ENCODE measurements at places on chromosomes 7 and 10. TPM values are rescaled to one million over a fixed set of nuclear protein-coding genes. Genes with fewer than 3 reads are reported as not detected.

Gene UCMA
- total RNA-seq = not detected

Gene LRRD1
- not detected for total RNA-seq

Gene TMEM229A
- not detected for total RNA-seq

Gene CYP2C9
- not detected for total RNA-seq

Gene GDF2
- total RNA-seq = not detected

- H3K27me3 ChIP-seq = no peaks in the 10 kb centered on the region
- DNase-seq = no peak
- H3K4me1 ChIP-seq = peaks cover 5% of the 10 kb centered on the region
- H3K4me3 ChIP-seq = no peak overlapping the region
Measured at GRCh38 chr10:73217628-73218027, 29.4 kb downstream of the DNAJC9 start.

DNA sequence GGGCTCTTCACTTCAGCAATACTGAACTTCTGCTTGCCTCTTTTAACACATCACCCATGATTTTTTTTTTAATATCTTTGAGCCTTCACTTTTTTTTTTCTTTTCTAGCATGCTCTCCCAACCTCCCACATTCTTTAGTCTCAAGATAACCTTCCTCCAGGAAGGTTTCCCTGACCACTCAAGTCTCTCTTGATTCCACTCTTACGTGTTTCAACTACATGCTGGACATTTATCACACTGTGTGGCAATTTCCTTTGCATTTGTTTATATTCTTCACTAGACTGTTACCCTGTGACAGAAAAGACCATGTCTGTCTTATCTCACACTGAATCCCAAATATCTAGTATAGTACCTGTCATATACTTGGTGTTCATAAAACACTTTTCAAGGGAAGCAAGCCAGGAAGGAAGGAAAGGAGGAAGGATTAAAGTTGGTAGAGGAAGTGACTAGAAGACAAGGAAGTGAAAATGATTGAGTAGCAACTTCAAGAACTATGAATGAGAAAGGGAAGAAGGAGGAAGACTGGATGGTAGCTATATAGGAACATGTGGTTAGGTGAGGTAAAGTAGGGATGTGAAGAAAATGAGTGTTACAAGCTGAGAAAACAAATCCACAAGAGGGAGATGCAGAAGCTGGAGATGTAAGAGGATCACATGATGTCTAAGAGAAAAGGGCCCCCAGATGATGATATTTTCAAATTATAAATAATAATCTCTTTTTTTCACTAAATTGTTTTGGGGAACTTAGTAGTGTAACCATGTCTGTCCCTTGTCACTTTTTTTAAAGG, 40.4 kb downstream of the IFIT5 start:
- no peak overlapping the region for H3K4me3 ChIP-seq
- H3K4me1 ChIP-seq = no peaks in the 10 kb centered on the region
- H3K27ac ChIP-seq = no peak overlapping the region
- no peaks in the 10 kb centered on the region for H3K36me3 ChIP-seq
- peaks cover 16% of the 10 kb centered on the region for H3K27me3 ChIP-seq
- no peak for DNase-seq

DNA sequence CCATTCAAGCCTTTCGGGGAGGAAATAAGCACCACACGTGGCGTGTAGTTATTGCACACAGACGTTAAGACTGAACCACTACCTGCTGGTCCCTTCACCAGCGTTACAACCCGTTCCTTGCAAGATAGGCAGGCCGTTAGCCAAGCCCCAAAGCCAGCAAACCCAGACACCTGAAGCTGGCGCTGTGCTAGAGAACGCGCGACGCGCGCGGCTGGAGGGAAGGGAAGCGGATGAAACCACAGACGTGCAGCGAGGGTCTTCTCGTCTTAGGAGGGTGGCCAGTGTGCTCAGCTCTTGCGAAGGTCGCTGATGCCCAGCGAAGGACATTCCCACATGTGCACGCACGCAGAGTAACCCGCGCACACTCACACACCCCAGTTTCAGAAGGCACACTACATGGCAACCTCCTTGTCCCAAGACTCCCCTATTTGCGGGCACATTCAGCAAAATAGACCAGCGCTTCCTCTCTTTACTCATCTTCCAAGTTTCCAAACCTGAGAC, 980 bp downstream of the TMEM26 start:
- H3K27ac ChIP-seq = no peak overlapping the region
- no peaks in the 10 kb centered on the region for H3K4me1 ChIP-seq
- DNase-seq = no peak
- H3K36me3 ChIP-seq = no peaks in the 10 kb centered on the region

GRCh38 chr10:60974463-60975149, 30.6 kb upstream of the RHOBTB1 start:
- no peak for DNase-seq
- H3K36me3 ChIP-seq = no peaks in the 10 kb centered on the region
- peaks cover 4% of the 10 kb centered on the region for H3K27me3 ChIP-seq
- no peak overlapping the region for H3K27ac ChIP-seq

DNA sequence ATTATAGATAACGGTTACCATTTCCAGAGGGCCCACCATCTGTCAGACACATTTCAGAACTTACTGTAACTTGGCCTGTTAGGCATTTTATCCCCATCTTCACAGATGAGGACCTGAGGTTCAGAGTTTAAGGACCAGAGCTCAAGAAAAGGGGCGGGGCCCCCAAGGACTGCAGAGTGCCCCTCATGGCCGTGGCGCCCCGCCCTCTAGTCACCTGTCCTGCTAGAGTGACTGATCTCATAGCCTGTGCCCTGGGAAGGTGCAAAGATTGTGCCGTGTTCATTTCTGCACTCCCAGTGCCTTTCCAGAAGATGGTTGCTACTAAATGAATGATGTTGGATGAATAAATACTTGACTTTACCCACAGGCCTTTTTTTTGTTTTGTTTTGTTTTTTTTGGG, 107.0 kb downstream of the XRCC2 start:
- no peaks in the 10 kb centered on the region for H3K36me3 ChIP-seq
- no peak overlapping the region for H3K27ac ChIP-seq
- no peak overlapping the region for H3K4me3 ChIP-seq
- DNase-seq = no peak

GRCh38 chr7:1562116-1562515, 6.1 kb upstream of the TMEM184A start:
- H3K4me3 ChIP-seq = no peak overlapping the region
- H3K27me3 ChIP-seq = no peaks in the 10 kb centered on the region
- H3K4me1 ChIP-seq = no peaks in the 10 kb centered on the region
- peaks cover 4% of the 10 kb centered on the region for H3K36me3 ChIP-seq

DNA sequence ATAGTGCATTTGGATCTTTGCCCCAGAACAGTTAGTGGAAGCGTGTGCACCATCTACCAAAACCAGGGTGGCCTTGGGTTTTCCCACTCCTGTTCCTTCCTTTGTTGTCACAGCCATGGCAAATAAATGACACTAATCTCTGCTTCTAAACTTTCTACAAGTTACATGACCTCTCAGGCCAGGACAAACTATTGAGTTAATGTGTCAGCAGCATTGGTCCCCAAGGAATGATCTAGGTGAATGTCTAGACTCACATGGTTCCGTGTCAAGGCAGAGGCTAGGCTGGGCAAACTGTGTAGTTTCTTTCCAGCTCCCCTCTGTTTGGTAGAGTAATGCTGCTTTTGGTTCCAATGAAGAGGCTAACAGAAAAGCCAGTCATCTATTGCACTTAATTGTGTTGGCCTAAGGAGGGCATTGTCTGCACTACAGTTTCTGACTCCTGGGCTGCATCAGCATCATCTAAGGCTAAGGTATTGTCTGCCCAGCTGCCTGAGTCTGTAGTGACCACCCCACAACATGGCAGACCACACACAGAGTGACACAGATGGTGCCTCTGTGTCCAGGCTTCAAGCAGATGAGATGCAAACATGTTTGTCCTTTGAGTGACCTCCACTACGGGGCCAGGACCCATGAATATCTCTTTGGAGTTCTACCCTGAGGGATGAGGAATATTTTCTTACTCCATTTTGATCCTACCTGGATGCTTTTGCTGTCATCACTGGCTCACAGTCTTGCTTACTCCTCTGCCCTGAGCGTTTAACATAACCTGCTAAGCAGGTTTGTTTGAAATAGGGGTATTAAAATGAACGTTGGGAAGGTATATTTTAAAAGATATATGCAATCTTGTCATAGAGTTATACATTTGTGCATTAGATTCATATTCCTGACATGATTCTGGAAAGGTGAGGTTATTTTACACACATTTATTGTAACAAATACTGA, 1.7 kb downstream of the CYP3A4 start:
- H3K27ac ChIP-seq = no peak overlapping the region
- no peaks in the 10 kb centered on the region for H3K36me3 ChIP-seq
- H3K27me3 ChIP-seq = peaks cover 4% of the 10 kb centered on the region
- no peak for DNase-seq
- H3K4me1 ChIP-seq = peaks cover 7% of the 10 kb centered on the region

- H3K4me3 ChIP-seq = no peak overlapping the region
- peak overlapping the region; percentile 53 for H3K27ac ChIP-seq
- peaks cover 46% of the 10 kb centered on the region for H3K4me1 ChIP-seq
- no peaks in the 10 kb centered on the region for H3K27me3 ChIP-seq
Measured at GRCh38 chr7:129041142-129042085, 13.5 kb downstream of the TNPO3 start.

DNA sequence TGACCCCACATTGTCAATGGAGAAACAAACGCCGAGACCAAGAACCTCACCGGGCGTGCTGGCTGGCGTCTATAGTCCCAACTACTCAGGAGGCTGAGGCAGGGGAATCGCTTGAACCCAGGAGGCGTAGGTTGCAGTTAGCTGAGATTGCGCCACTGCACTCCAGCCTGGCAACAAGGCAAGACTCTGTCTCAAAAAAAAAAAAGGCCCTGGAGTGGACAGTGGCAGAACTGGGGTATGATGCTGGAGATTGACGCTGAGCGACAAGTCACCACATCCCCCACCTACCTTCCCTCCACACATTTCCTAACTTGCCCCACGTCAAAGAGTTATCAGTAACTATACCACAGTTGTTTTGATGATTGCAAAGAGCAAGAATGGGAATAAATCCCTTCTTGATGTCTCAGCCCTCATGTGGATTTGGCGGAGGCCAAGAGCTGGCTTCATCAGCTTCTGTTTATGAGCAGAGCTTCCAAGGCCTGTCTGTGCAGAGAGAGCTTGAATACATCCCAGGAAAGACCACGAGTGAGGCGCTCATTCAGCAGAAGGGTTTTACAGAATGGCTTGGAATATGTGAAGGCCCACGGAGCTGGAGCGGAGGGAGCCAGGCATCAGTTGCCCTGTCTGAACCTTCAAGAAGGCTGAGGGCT, 28.0 kb upstream of the TNS3 start:
- no peaks in the 10 kb centered on the region for H3K4me1 ChIP-seq
- H3K27ac ChIP-seq = no peak overlapping the region
- H3K36me3 ChIP-seq = no peaks in the 10 kb centered on the region
- no peaks in the 10 kb centered on the region for H3K27me3 ChIP-seq
- no peak overlapping the region for H3K4me3 ChIP-seq
- no peak for DNase-seq

DNA sequence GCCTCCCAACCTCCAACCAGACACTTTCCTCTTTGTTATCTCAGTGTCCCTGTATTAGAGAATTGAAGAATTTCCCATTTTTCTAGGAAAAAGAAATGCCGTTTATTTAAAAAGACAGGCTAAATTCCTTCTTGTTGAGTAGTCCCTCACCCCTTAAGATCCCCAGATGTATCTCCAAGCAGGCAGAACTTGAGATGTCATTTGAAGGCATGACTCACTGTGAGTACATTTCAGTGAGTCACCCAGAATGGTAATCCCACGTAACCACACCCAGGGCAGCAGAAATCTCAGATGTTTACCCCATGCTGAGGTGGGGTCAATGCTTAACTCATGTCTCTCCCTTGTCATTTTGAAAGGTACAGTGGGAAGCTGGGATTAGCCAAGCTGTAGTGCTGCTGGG, 4.4 kb downstream of the ZNF655 start:
- H3K27me3 ChIP-seq = no peaks in the 10 kb centered on the region
- peak overlapping the region; percentile 32 for H3K27ac ChIP-seq
- no peak for DNase-seq
- peak overlapping the region; percentile 63 for H3K4me3 ChIP-seq
- peaks cover 48% of the 10 kb centered on the region for H3K36me3 ChIP-seq

GRCh38 chr7:136278057-136278456, 300.9 kb upstream of the MTPN start:
- H3K27ac ChIP-seq = no peak overlapping the region
- no peak overlapping the region for H3K4me3 ChIP-seq
- no peaks in the 10 kb centered on the region for H3K27me3 ChIP-seq
- H3K4me1 ChIP-seq = no peaks in the 10 kb centered on the region
- H3K36me3 ChIP-seq = no peaks in the 10 kb centered on the region

DNA sequence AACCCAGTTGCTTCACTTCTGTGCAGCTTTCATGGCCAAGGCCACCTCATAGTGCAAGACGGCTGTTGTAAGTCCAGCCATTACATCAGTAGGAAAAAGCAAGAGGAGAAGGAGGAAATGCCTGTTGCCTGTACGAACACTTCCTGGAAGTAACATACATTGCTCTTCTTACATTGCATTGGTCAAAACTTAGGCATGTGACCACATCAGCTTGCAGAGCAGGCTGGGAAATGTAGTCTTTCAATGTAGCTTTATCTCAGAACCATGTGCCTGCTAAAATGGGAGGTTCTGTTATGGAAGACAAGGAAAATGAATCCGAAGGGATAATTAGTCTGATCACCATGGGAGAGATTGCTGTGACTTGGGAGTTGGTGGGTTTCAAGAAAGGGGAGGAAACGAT, 4.3 kb downstream of the SLC29A3 start:
- H3K27ac ChIP-seq = no peak overlapping the region
- DNase-seq = no peak
- no peak overlapping the region for H3K4me3 ChIP-seq
- H3K27me3 ChIP-seq = no peaks in the 10 kb centered on the region
- no peaks in the 10 kb centered on the region for H3K4me1 ChIP-seq
- H3K36me3 ChIP-seq = peaks cover 6% of the 10 kb centered on the region

DNA sequence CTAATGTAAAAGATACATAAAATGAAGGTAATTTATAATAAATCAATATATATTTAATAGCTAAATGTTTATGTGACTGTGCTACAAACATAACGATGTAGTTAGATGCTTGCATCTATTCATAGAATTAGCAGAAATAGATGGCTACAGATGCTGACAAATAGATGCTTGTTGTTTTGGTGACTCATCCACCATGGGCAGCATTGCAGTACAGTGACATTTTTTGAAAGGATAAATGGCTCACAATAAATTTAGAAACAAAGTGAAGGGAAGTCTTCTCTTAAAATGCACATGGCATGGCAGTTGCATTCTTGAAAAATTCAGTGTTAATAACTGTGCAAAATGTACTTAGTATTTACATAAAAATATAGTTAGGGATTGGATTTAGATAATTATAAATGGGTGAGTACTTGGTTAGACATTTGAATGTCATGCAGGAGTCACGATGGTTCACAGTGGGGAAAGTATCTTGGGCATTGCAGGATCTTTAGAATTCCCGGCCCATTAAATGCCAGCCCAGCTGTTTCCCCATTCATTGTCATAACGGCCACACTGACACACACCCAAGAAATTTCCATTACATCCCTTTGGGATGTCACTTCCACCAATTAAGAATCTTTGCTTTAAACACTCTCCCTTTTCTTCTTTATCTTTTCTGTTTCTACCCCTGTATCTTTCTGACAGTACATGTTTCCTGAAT, 564.1 kb downstream of the ATRNL1 start:
- H3K27me3 ChIP-seq = no peaks in the 10 kb centered on the region
- no peak for DNase-seq

Measured in activated T-helper 1 cell treated with anti-CD3 and anti-CD28 coated beads, Interleukin-12 subunit alpha, Interleukin-12 subunit beta, Interleukin-2, Interleukin-4 antibody, amounts not matched to agents 30 ng/mL and 10 ng/mL and 1 ng/mL, durations not matched to agents 14 hours and 24 hours and 36 hours (primary cell).